ENCODE measurements at places on chromosomes 6 and 20.
A peak's percentile ranks its signal among the peaks of the same experiment; 100 is the strongest.

DNA sequence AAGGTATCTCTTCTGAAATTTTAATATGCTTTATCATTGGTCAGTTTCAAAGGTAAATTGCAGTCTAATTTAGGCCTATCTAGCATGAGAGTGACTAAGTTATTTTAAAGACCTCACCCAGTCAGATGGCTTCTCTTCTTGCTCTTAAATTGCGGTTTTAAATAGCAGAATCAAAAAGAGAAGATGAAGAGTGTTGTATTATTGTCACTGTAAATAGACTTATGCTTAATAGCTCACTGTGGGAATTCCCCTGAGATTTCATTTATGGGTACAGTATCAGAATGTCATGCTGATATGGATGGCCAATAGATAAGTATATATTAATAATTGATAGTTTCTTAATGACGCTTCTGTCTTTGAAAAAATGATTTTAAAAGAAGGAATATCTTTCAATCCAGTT lies 35.7 kb downstream of the AIG1 start:
- DNase-seq, result no peak

DNA sequence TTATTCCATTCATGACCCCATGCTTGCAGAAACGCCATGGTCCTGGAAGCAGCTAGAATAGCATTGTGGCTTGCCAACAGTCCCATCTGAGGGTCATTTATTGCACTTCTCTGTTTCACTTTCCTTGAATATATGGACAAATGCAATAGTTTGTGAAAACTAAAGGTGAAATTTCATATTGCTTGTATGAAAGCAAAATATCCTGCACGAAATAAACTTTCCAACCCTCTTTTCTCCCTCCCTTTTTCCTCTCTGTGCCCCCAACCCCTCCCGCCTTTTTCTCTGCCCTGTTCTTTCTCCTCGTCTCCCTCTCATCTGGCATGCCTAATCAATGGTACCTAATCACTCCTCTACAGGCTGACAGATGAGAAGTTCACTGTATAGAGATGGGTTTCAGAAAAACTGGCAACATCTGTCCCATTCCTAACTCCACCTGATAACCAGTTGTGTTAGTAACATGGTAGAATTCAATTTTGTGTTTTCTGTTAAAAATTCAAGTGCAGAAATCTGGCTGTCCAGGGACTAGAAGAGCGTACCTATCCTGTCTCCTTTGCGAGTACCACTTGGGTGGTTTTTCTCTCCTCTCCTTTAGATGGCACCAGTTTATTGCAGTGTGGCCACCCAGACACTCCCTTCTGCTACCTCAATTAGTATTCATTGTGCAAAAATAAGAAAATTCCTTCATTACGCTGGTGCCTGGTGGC lies 198.6 kb downstream of the FOXA2 start:
- no peak for DNase-seq

DNA sequence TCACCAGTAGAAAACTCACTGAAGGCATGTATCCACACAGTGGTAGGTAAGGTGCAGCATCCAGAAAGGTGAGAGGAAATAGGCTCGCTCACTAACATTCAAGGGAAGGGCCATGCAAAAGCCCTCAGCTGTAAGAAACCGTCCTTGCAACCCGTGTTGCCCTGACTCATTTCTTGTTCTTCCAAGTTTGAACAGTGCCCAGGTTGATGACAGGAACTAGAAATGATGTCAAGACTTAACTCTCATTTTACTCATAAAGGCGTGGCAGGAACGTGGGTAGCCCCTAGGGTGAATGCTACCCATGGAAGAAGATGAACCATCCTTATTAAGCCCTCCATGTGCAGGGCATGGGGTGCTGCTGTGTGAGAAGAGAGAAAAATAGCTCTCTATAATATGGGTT lies 187.6 kb downstream of the CD83 start:
- no peak for DNase-seq

- no peak for DNase-seq
Measured at GRCh38 chr6:31193206-31193605, 22.7 kb upstream of the POU5F1 start.

DNA sequence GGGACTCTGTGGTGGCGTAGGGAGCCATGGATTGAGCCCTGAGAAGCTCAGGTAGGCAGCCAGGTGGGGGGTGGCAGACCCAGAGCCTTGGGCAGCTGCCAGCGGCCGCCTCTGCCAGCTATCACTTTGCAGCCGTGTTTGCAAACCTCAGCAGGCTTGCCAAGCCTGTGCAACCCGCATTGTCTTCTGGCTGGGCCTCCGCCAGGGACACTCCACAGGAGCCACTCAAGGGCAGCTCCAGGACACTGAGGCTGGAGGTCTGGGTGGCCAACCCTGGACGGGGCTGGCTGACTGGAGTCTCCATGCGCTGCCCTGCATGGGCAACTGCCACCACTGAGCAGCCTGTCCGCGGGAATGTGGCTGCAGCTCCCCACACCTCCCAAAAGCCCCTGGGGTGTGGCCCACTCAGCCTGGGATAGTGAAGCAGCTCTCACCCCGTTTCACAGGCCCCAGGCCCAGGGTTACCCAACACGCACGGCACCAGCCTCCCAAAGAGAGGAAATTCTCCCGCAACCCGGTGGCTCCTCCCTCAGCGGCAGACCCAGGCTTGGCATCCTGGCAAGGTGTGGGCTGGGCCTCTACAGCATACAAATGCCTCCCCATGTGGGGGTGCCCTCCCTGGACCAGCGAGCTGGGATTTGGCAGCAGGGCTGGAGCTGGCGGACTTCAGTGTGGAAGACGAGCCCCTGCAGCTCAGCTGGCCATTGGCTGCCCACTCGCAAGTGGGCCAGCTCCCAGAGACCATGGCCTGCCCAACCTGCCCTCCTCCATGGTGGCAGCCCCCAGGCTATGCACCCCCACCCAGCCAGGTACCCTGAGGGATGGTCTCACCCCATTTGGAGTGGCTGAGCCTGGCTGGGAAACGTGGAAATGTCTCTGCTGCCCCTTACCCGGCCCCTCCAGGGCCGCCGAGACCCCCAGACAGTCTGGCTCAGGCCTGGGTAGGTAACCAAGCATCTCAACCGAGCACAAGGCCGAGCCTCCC lies 2.9 kb downstream of the CHRNA4 start:
- DNase-seq, result no peak

- no peak for DNase-seq
Measured at GRCh38 chr20:2276015-2276414, 19.8 kb upstream of the TGM3 start.

DNA sequence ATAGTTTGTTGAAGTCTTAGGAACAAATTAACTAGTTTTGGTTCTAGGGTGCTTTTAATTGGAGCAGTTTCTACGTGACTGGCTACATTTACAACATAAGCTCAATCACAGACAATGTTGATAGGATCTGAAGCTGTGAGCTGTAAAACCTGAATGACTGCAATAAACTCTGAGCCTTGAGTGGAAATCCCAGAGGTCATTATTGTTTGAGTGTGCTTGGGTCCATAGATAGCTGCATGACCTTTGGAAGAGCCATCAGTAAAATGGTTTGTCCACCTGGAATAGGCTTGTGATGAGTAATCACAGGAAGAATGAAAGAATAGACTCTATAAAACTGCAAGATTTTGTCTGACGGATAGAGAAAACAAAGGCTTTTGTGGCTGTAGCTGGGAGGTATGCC lies 26.7 kb downstream of the HLA-DRB1 start:
- DNase-seq, result no peak

- DNase-seq, result no peak
Measured at GRCh38 chr6:44493132-44493531, 105.6 kb downstream of the CDC5L start.

DNA sequence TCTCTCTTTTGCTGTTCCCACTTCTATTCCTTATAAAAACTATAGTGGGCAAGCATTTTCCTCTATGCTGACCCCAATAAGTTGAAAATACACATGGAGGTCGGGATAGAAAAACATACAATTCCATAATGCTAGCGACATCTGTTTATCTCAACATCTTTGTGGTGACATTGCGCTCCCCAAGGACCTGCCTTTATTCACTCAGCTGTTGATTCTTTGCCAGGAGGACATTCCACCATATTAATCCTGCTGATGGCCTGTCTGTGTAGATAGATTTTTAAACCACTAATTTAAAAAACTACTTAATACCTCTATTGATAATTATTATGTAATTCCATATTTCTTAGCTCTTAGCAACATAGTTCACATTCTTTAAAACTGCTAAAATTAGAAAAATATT lies 555.3 kb upstream of the MAP3K7 start:
- DNase-seq, result no peak

DNA sequence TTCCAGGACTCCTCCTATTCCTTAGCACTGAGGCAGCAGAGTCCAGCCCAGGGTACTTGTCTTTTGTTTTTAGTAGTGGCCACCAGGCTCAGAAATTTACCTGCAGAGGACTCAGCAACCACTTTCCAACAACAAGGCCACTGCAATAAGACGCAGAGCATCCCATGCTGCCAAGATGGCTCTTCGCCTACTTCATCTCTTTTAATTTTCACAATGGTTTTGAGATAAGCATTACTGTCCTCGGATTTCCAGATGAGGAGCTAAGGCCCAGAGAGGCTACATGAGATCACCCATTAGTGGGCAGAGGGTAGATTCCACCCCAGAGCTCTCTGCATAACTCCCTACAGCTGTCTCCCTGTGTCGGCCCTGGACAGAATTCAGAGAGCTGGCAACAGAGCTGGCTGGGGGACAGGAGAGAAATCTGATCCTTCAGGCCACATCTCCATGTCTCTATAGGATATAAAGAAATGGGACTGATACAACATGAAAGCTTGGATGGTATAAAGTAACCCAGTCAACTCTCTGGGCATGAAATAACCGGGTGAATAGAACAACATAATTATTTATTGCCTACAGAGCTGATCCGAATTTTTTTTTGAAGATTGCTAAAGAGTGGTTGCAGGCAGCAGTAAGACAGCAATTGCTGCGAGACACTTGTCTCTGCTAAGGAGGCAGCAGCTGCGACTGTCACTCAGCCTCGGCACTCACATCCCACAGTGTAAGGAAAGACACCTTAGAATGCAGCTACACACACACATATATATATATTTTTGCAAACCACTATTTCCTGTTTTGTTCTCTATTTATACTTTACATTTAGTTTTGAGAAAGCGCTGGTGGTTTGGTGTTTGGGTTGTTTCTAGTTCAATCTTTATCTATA lies 37.2 kb downstream of the SCML4 start:
- DNase-seq, result no peak

DNA sequence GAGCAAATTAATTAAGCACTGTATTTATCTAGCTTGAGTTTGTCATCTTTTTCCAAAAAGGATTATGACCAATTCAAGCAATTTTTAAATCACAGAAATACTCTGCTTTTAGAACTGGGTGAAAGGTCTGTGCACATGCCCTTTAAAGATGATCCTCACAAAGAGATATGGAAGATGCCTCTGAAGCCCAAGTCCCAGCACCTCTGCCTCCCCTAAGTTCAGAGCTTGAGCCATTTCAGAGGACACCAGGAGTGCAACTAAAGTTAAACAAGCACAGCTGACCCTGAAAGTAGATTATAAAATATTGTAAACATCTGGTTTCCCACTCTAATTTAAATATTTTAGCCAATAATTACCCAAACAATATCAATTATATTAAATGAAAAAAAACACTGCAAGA lies 139.5 kb upstream of the BEND6 start:
- no peak for DNase-seq

DNA sequence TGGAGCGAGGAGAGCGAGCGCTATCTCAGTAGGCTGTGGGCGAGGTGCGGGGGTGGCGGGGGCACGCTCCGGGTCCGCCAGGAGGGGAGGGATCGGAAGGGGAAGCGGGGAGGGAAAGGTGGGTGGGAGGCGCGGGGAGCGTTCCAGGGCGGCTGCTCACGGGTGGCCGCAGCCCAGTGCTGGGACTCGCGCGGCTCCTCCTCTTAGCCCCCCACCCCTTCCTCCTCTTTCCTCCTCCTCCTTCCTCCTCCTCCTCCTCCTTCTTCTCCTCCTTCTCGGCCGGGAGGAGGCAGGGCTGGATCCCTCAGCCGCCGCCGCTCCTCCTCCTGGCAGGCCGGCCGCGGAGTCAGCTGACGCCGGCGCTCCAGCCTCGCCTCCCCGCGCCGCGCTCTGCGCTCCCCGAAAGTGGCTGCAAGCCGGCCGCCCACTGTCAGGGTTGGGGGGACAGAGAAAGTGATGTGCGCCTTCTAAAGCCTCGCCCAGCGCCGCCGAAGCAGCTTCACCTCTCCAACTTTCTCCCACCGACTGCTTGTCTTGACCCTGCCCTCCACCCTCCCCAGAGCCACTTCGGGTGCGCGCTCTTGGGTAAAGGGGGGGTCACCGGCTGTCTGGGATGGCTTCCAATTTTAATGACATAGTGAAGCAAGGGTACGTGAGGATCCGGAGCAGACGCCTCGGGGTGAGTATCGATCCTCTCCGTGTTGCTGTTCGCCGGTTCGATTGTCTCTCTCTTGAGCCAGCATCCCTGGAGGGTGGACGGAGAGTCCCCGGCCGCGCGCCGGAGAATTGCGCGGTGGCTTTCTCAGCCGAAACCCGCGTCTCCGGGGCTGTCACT lies at the start of gene DOK5:
Gene DOK5, plus strand, starts transcription at position 260 of the 835 bp plus-strand sequence. Its CDS starts 354 bp downstream, at position 614.
- no peak for DNase-seq

DNA sequence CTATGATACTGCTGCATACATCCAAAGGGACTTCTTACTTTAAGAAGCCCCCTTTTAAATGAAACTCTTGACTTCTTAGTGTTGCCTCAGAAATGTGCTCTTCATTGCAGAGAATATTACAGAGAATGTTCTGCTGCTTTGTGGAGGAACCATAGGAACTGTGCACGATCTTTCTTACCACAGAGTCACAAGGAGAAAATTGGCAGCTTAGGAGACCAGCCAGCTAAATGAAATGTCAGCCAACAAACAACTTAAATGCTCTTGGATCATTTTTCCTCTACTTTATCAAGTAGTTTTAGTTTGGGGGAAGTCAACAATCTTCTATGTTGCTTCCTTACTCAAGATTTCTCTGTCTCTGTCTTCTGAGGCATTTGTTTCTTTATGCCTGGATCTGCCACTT lies 125.9 kb upstream of the MLIP start:
- DNase-seq, result no peak

- DNase-seq, result peak; percentile 93
Measured at GRCh38 chr6:113854531-113855499, 2.3 kb upstream of the MARCKS start.

- DNase-seq, result no peak
Measured at GRCh38 chr6:15077006-15077405, 168.9 kb upstream of the JARID2 start.

- DNase-seq, result no peak
Measured at GRCh38 chr6:170258407-170258806, 32.5 kb downstream of the DLL1 start.

GRCh38 chr6:154202339-154202738 lies 154.3 kb downstream of the IPCEF1 start:
- DNase-seq, result no peak

Measured in lower leg skin (tissue), 4 donors.